ENCODE measurements at places on chromosomes 6 and 20. TPM values are rescaled to one million over a fixed set of nuclear protein-coding genes. Genes with fewer than 3 reads are reported as not detected.

The OOEP gene
- not detected for total RNA-seq

The FAM83C gene
- total RNA-seq, result not detected

The CDH26 gene
- 0.95 TPM for total RNA-seq

The SLC25A27 gene
- 25.0 TPM for total RNA-seq

The SAMD3 gene
- total RNA-seq, result not detected

The VEGFA gene
- total RNA-seq, result 34.2 TPM

The PKIB gene
- total RNA-seq, result 0.49 TPM

The SPEF1 gene
- total RNA-seq, result not detected

The YWHAB gene
- 85.4 TPM for total RNA-seq

The LHFPL5 gene
- not detected for total RNA-seq

The F13A1 gene
- 47.9 TPM for total RNA-seq

The HCRTR2 gene
- not detected for total RNA-seq

The RFX6 gene
- total RNA-seq, result not detected

Measured in sigmoid colon (tissue), 7 donors.